NCI-H2081 treated with DMSO at 0.1 percent for 48 hours (cell line): ENCODE measurements at places on chromosomes 3 and 15.
A peak's percentile ranks its signal among the peaks of the same experiment; 100 is the strongest.

- no peak for DNase-seq
Observed at GRCh38 chr3:127610105-127610504, 11.9 kb downstream of the MCM2 start.

DNA sequence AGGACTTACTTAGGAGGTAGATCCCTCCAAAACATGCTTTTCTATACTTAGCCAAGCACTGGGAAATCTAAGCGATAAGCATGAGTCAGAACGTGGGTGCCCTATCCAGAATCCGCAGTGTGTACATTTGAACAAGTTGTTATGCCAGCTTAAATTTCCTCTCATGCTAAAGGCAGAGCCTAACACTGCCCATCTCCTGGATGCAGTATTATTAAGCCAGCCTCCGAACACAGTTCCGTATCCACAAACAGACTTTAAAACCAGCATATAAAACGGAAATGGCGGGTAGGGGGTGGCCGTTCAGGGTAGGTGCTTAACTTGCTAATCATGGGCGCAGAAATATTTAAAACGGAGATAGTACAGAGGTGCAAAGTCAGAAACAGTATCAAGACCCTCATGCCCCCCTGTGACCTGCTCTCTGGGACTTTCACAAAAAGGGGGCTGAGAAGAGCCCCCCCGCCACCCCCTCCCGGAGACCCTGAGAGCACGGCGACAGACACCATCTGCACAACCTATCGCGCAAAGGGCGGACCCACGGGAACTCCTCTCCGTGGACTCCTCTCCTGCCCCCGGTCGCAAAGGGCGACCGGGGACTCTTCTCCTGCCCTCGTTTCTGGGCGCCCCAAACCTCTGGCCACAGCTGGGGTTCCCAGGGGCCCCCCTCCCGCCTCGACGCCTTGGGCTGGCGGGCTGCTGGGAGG lies 889 bp upstream of the LRRIQ4 start:
- DNase-seq: no peak

DNA sequence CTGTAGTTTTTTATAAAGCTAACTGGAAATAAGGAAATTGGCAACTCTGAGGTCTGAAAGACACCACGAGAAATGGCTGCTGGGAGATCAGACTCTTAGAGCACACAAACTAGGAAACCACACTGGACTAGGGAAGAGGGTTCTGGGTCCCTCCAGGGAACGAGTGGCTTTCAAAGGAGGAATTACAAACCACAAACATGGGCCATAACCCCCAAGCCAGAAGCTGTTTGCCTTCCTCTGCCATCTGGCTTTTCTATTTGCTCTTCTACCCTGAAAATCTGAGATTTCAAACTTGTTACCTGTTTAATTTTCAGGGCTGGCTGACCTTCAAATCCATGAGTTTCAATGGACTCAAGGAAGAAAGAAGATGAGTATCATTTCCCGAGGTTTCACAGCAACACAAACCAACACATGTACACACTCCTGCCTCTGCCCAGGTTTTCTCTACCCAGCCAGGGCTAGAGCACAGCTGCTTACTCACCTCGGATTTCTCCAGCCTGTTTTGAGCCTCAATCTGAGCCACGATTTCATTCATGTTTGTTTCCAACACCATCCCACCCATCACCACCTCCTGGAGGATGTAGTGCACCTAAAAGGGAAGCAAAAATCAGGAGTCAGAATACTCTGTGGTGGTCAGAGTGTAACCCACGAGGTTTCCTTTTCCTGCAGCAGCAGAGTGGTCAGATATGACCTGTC lies 22.6 kb upstream of the ANPEP start:
- DNase-seq: no peak

GRCh38 chr3:148727231-148727630 lies 29.5 kb downstream of the AGTR1 start:
- peak; percentile 28 for DNase-seq

DNA sequence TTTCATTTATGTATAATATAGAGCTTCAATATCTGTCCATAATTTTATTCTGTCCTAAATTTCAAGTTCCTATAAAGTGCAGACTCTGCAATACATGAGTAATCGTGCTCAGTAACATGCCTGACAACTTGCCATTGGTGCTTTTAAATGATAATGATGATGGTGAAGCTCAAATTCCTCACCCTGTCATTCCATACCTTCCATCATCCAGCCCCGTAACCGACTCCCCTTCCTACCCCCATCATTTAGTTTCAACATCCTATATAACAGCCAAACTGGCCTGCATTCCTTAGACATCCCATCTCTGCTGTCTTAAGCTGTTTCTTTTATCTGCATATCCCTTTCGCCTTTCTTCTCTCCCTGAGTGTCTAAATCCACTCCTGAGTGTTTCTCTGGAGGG lies 67.2 kb upstream of the DLG1 start:
- no peak for DNase-seq

- DNase-seq: no peak
Observed at GRCh38 chr3:61442696-61443095, 118.7 kb upstream of the PTPRG start.

- no peak for DNase-seq
Observed at GRCh38 chr3:73007992-73008712, 11.5 kb downstream of the PPP4R2 start.

DNA sequence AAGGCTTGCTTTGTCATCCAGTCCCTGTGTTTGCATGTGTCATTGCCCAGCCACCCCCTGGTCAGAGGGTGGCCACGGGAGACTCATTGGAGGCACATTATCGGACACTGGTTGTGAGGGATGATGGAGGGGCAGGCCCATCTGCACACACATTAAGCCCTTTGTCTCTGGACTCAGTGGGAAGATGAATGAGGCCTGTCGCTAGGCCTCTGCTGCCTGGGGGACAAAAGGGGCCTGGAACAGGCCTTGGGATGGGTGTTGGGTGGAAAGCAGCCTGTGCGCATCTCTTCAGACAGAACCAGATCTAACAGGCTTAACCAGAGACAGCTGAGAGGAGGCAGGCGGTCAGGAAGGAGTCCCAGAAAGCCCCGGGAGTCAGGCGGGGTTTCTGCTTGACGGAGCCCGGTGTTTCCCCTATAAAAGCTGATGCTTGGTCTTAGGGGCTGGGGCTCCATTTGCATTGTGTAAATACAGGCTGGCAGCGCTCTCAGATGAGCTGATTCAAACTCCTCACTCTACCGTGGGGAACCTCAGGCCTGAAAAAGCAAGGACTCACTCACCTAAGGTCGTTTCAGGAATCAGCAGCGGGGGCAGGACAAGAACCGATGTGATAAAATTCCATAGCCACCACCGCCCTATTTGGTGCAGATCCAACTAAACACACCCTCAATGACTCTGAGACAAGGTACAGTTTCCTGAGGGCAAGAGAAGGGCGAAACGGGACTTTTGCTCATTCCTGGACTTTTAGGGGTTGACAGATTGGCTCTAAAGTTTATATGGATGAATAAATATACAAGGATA lies 17.1 kb upstream of the SKIC8 start:
- DNase-seq: no peak

- DNase-seq: no peak
Observed at GRCh38 chr3:197926418-197926817, 23.6 kb upstream of the RPL35A start.

- no peak for DNase-seq
Observed at GRCh38 chr15:38687340-38687739, 122.7 kb upstream of the RASGRP1 start.

DNA sequence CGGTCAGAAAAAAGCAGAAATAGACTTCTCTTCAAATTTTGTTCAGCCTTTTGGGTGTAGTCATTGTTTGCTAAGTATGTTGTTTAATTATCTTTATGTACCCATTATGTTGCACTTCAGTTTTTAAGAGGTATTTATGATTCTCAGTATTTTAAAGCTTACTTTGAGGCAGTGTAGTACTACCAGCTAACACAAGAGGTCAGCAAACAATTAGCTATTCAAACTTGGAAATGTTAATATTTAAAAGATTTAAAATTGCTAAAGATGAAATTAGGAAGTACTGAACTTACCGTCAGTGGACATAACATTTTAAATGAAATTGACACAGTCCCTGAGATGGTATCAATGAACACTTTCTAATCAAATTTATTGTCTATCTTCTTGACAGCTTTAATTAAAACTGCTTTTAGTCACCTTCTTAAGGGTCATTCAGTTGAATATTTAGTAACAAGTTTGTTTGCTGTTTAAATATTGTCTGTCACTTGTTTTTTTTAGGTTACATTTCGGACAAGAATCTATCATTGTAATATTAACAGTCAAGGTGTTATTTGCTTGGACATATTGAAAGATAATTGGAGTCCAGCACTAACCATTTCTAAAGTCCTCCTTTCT lies 28.1 kb downstream of the NKIRAS1 start:
- no peak for DNase-seq

- no peak for DNase-seq
Observed at GRCh38 chr15:66884115-66884622, 181.2 kb upstream of the SMAD3 start.
